Progenitor cell of endocrine pancreas (in vitro differentiated cells): ENCODE measurements at places on chromosomes 3 and 15. TPM values are rescaled to one million over a fixed set of nuclear protein-coding genes. Genes with fewer than 3 reads are reported as not detected.

The SLC27A2 gene
- 10.3 and 10.6 TPM in 2 replicates for total RNA-seq

The ROBO1 gene
- total RNA-seq: 78.0 and 78.6 TPM in 2 replicates

The DAPK2 gene
- 2.0 and 3.2 TPM in 2 replicates for total RNA-seq

DNA sequence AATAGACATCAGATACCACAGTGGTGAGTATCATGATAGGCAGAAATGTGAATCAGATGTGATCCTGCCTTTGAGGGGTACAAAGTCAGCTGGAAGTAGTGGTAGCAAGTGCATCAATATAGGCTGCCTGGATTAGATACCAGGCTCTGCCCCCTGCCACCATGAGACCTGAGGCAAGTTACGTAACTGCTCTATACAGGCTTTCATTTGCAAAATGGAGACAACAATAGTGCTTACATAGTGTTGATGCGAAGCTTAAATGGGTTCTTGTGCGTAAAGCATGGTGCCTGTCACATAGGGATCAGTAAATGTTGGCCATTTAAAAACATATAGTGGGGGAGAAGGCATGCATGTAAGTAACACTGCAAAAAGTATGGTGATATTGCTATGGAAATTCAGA, 158.0 kb downstream of the RYR3 start:
- no peak overlapping the region for H3K27ac ChIP-seq
- DNase-seq: no peak
- no peaks in the 10 kb centered on the region for H3K4me1 ChIP-seq
- H3K36me3 ChIP-seq: no peaks in the 10 kb centered on the region
- H3K4me3 ChIP-seq: no peak overlapping the region
- no peaks in the 10 kb centered on the region for H3K27me3 ChIP-seq

GRCh38 chr3:8621872-8622271, 22.7 kb downstream of the SSUH2 start:
- no peak for DNase-seq

- no peak for DNase-seq
- no peaks in the 10 kb centered on the region for H3K27me3 ChIP-seq
- H3K36me3 ChIP-seq: no peaks in the 10 kb centered on the region
- H3K4me3 ChIP-seq: no peak overlapping the region
- no peak overlapping the region for H3K27ac ChIP-seq
- peaks cover 30% of the 10 kb centered on the region for H3K4me1 ChIP-seq
Observed at GRCh38 chr3:56987238-56987895, 73.1 kb upstream of the SPATA12 start.

GRCh38 chr15:31551323-31551722, 224.7 kb downstream of the KLF13 start:
- H3K27me3 ChIP-seq: no peaks in the 10 kb centered on the region
- H3K4me1 ChIP-seq: no peaks in the 10 kb centered on the region
- no peak overlapping the region for H3K27ac ChIP-seq
- no peak for DNase-seq
- H3K4me3 ChIP-seq: no peak overlapping the region

GRCh38 chr3:45516829-45517228, 77.7 kb upstream of the LIMD1 start:
- no peaks in the 10 kb centered on the region for H3K27me3 ChIP-seq
- no peaks in the 10 kb centered on the region for H3K4me1 ChIP-seq
- H3K27ac ChIP-seq: no peak overlapping the region
- no peak overlapping the region for H3K4me3 ChIP-seq

DNA sequence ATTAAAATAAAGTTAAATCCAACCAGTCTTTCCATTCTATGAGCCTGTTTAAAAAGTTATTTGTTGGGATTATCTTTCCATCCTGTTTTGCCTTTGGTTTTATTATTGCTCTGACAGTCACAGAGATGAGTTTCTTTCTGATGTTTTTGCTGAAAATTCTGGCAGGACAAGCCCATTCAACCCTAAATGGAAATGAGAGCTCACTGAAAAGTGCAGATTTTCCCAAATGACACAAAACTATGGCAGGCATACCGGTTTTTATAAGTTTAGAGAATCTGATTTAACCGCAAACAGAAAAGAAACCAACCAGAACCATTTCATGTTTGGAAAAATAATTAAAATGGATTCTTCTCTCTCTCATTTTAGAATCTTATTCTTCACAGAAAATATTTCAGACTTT, 238.1 kb upstream of the SGO1 start:
- no peak for DNase-seq
- H3K27me3 ChIP-seq: no peaks in the 10 kb centered on the region
- H3K4me1 ChIP-seq: no peaks in the 10 kb centered on the region

DNA sequence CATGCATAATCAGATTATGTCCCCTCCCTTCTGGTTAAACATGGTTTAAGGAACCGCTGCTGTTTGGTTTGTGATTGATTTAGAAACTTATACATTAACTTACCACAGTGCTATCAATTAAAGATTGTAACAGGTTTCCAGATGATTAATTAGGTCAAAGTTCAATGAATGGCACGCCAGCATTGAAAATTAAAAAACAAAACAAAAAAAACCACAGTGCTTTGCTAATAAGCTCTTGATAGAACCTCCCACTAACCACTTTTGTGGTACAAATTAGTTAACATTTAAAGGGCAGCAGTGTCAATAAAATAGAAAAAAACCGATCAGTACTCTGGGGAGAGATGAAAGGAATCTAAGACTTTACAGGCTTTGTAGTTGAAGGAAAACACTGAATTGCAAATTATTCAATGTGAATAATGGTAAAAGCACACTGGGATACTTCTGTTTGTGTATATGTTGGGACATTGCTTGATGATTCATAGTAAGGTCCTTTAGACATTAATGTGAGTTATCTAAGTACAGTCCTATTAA, 7.6 kb upstream of the C3orf38 start:
- H3K36me3 ChIP-seq: peaks cover 9% of the 10 kb centered on the region
- no peak for DNase-seq
- H3K27me3 ChIP-seq: no peaks in the 10 kb centered on the region
- H3K27ac ChIP-seq: peak overlapping the region; percentile 84
- peaks cover 16% of the 10 kb centered on the region for H3K4me1 ChIP-seq
- peak overlapping the region; percentile 49 for H3K4me3 ChIP-seq

DNA sequence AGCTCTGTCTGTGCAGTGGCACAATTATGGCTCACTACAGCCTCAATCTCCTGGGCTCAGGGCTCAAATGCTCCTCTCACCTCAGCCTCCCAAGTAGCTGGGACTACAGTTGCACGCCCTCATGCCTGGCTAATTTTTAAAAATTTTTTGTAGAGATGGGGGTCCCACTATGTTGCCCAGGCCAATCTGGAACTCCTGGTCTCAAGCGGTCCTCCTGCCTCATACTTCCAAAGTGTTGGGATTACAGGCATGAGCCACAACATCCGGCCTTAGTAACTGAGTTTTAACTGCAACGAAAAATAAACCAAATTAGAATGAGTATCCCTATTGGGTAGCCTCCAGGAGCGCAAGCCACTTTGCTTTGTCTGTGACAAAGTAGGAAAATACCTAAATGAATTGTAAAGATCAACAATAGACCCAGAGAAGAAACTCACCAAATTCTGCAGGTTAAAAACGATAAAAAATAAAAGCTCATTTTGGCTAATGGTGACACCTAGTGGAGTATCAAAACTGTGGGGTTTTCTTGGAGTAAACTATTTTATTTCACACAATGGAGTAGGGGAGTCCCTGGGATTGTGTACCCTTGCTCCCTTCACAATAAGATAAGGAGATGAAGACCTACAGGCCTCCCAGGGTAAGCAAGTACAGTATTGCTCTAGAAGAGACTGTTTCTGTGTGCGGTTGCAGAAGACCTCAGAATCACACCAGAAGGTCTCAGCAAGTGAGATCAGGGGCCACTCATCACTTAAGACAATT, 21.0 kb upstream of the CA12 start:
- no peaks in the 10 kb centered on the region for H3K4me1 ChIP-seq
- no peak for DNase-seq
- no peak overlapping the region for H3K27ac ChIP-seq
- H3K36me3 ChIP-seq: no peaks in the 10 kb centered on the region
- peaks cover 3% of the 10 kb centered on the region for H3K27me3 ChIP-seq
- no peak overlapping the region for H3K4me3 ChIP-seq

DNA sequence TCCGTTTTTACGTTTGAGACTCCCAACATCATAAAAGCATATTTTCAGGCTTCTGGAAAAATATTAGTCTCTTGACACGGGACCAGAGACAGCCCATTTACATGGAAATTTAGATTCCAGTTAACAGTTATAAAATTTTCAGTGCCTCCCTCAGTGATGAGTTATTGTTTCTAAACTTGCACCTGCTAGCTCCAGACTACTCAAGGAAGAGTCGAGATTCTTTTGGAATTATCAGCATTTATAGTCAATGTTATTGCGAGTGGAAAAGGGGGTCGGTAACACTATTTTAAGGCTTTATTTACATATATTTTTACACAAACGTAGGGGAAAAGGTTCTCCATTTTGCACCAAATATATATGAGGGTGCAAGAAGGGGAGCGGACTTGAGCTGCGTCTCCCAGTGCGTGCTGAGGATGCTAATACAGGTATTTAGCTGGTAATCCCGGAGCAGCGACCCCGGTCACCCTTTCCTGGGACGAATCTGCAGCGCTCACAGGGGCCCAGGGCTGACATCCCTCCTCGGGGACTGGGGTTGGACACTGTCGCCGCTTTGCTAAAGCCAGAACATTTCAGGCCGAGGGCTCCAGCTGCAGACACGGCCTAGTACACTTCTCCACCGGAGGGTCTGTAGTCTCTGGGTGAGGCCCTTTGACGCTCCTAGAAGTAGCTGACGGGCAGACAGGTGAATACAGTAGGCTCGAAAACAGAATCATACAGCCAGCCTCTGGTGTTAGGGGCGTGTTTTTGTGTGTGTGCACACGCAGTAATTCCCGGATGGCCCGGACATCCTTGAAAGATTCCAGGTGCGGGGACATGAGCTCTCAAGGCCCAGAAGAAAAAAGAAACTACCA, 729 bp upstream of the ZBTB11 start:
- peak overlapping the region; percentile 95 for H3K4me3 ChIP-seq
- H3K27ac ChIP-seq: peak overlapping the region; percentile 87
- DNase-seq: no peak
